ENCODE measurements at places on chromosomes 7 and 10.

DNA sequence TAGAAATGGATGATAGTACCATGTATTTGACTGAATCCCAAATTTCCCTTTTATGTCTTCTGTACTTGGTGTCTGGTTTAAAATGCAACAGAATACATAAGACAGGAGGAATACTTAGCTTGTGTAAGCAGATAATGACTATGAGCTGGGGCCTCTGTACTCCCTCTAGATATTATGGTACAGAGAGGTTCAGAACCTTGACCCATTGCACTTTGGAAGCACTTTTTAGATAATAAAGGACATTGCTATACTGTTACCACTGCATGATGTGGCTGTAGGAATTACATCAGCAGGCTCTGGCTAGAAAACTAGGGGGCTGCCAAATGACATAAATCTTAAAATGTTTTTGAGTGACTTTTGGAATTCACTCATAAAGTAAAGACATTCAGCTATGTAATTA lies 526.6 kb downstream of the SORCS1 start:
- no peak for DNase-seq

- DNase-seq: peak; percentile 100
Measured at GRCh38 chr7:155205368-155206317, 92.0 kb upstream of the INSIG1 start.

DNA sequence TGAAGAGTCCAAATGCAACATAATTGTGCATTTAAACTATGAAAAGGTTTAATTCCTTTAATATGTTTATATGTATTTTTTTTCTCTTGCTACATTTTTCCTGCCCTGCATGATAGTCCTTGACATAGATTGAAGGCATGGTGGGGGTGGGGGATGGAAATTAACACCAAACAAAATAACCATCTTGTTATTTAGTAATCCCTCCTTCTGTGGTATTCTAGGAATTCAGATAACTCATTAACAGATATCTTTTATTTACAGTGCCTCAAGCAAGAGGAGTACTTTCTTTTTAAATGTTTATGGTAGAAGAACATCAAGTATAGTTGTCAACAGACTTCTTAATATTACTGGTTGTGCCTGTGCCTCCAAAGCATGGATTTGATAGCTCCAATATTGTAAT lies 337.6 kb upstream of the SEMA3A start:
- DNase-seq: no peak

DNA sequence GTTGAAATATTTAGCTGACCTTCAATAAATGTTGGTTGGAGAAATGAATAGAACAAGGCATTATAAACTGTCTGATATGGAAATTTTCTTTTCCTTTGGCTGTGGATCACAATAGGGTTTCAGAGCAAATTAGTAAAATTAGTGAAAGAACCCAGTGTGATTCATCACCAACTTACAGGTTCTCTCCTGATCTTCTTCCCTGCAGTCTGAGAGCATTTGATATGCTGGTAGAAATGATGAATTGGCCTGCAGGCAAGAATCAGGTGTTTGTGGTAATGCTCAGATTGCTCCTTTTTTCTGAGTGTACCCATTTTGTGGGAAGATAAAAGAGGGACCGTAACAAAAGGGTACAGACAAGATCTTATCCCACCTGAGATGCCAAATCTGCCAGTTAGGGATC lies 51.9 kb downstream of the BTAF1 start:
- DNase-seq: no peak

DNA sequence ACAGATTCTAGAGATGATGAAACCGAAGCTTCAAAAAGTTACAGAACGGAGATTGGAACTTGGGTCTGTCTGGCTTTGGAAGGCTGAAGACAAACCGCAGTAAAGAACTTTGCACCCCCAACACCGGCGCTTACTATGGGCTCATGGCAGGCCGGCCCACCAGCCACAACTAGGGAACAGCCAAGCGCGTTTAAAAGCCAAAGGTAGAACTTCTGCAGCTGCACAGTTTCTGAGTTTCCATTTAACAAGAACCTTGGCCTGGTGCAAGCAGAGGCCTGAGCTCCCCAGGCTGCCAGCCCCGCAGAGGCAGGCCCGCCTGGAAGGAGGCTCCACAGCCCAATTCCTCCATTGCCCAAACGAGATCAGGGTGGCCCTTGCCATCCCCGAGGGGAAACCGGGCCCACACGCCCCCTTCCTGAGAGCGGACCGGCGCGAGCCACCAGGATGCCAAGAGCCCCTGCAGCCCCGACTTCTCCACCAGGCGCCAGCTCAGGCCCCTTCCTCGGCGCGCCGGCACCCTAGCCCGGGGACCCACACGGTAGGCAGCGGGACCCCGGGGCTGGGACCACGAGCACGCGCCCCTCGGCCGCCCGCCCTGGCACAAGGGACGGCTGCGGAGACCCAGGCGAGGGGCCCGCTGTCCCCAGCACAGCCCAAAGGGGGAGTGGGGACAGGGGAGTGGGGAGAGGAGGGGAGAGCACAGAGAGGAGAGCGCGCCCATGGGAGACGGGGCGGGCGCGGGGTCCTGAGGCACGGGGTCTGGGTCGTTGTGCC lies 566 bp downstream of the MAD1L1 start:
- DNase-seq: no peak

- DNase-seq: no peak
Measured at GRCh38 chr10:95694665-95695064, 938 bp upstream of the TCTN3 start.

DNA sequence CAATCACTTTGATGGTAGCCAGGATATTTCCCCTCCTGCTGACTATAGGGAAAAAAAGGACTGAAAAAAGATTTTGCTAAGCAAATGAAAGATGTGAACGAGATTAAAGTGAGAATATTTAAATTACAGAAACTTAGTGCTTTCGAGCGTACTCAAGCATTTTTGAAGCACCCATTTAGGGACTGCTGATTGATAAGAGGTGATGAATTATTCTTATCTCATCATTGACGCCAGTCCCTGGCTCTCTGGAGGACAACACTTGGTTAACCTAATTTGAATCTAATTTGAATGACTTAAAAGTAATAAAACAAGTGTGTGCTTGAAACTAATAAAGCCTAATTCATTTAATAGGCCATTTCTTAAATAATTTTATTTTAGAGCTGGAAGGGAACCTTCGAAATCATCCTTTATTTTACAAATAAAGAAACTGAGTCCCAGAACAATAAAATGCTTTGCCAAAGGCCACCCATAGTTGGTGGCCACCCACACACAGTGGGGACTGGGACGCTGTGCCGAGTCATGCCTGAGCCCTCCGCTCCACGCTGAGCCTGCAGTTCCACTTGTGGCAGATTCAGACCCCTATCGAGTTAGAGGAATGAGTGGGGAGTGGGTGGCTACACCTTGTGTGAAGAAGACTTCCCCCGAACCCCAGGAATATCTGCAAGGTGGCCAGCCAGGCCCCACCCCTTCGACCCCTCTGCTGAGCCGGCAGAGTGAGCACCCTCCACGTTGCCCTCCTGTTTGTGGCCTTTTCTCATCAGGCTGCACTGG lies 61.1 kb upstream of the SAMD8 start:
- DNase-seq: no peak

- peak; percentile 51 for DNase-seq
Measured at GRCh38 chr7:150778738-150779301, 21.3 kb downstream of the TMEM176B start.

GRCh38 chr7:91519241-91520158 lies 255.3 kb downstream of the FZD1 start:
- peak; percentile 63 for DNase-seq

DNA sequence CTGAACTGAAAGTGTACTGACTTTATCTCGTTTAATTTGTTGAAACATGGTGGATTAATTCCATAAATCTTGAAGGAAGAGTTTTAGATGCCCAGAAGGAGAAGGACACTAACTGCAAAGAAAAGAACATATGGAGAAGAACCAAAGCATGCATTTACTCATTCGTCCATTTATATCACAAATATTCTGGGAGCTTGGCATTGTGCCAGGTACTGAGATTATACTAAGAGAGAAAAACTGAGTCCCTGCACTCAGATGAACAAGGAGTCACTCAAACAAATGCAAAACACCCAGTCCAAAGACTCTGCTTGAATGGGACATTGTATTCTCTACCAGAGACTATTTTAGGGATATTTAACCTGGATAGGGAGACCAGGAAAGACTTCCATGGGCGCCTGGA lies 588.0 kb upstream of the MGMT start:
- DNase-seq: no peak

GRCh38 chr7:158056761-158057160 lies 530.9 kb downstream of the PTPRN2 start:
- DNase-seq: no peak

- DNase-seq: no peak
Measured at GRCh38 chr7:44263326-44264082, 61.9 kb downstream of the CAMK2B start.

DNA sequence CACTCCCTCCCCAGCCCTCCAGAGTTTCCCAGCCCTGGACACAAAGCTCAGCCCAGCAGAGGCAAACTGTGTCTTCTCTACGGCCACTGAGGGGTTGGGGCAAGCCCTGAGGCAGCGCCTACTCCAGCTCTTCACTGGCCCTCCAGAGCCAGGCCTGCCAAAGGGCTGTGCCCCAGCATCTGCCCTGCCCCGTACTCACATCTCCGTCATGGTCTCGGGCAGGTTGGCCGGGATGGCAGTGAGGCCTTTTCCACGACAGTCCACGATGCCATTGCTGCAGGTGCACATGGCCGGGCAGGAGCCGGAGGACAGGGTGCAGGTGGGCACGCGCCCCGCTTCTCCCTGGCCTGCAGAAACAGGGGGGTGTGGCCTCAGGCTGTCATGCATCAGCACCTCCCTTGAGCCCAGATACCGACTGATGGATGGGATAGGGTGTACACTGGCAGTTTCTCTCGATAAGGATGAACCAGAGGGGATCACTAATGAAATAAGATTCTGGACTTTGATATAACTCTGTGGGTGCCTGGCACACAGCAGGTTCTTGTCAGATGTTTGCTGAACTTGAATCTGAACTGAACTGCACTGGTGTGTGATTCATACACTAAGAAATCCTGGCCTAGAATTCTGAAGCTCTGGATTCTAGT lies 125.2 kb downstream of the SLIT1 start:
- no peak for DNase-seq

GRCh38 chr7:4702961-4703512 lies 20.9 kb downstream of the FOXK1 start:
- DNase-seq: no peak

DNA sequence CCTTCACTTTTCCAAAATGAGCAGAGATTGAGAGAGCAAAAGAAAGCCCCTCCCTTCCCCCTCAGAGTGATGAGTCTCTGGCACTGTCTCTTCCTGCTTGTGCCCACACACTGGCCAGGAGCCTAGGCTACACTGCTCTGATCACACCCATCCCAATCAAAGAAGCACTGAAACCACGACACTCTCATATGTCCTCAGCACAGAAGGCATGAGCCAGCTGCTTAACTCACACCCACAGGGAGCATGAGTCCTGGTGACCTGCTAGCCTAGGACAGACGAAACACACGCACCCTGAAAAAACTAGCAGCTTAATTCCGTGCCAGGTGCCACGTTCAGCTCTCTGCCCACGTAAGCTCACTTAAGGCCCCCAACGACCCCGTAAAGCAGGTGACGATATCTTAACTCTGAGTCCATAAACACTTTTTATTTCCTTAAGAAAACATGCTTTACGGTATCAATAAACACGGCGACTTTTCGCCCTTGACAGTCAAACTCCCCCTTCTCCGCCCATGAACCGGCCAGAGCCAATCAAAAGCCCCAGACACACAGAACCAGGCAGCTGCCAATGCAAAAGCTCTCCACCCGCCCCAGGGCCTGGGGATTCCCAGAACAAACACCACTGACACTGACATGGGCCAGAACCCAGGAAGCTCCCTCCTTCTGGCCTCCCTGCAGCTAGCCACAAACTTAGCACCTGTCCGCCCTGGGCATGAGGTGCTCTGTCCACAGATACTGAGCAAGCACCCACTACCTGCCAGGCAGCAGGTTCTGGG lies 69.0 kb downstream of the TNRC18 start:
- DNase-seq: peak; percentile 10

- DNase-seq: peak; percentile 61
Measured at GRCh38 chr10:89633484-89633883, 11.6 kb downstream of the PANK1 start.

- DNase-seq: no peak
Measured at GRCh38 chr7:116024826-116025809, 5.4 kb downstream of the TFEC start.

GRCh38 chr10:34607894-34608293 lies 207.2 kb downstream of the PARD3 start:
- no peak for DNase-seq
